ENCODE measurements at places on chromosomes 16 and 17.
A peak's percentile ranks its signal among the peaks of the same experiment; 100 is the strongest.

- DNase-seq, result no peak
Measured at GRCh38 chr17:80838311-80839025, 153.2 kb upstream of the CHMP6 start.

- DNase-seq, result no peak
Measured at GRCh38 chr16:30697264-30698138, 1.5 kb upstream of the SRCAP start.

- no peak for DNase-seq
Measured at GRCh38 chr17:45997624-45998023, 1.4 kb upstream of the STH start.

GRCh38 chr17:57461082-57461481 lies 204.8 kb downstream of the MSI2 start:
- DNase-seq, result no peak

DNA sequence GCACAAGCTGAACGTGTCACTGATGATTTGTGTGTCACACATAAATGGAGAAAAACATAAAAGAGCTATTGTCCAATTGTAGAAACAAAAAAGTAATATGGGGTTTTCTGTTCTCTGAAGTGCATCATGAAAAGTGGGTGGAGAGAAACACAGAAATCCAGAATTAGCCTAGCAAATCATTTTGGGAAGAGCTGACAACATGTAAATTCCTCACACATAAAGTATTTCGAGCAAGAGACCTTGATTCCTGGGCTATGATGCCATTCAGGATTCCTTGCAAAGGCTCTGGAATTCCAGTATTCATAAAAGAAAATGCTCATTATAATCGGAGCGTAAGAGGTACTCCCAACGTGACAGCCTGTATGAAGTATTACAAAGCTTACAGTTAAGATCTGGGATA lies 1.1 kb downstream of the DCUN1D3 start:
- peak; percentile 45 for DNase-seq

DNA sequence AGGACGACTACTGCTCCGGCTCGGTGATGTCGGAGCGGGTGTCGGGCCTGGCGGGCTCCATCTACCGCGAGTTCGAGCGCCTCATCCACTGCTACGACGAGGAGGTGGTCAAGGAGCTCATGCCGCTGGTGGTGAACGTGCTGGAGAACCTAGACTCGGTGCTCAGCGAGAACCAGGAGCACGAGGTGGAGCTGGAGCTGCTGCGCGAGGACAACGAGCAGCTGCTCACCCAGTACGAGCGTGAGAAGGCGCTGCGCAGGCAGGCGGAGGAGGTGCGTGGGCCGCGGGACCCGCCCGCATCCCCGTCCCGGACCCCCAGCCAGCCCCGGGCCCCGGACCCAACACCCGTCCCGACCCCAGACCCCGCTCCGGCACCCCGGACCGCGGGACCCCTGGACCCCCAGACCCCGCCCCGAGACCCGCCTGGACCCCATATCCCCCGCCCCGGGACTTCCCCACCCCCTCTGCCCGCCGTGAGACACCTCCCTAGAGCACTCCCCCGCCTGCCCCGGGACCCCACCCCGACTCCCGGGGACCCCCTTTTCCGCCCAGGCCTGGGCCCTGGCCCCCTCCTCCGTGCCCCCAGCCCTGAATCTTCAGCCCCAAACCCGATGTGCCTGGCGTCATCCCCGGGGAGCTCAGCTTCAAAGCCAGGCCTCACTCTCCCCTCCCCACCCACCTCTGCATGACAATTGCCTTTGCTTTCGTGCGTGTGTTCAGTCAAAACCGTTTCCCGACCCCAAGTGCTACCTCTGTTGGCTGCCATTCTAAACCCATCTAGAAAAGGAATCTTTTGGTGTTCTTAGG lies 594 bp downstream of the MAPK8IP3 start:
- DNase-seq, result no peak

- DNase-seq, result no peak
Measured at GRCh38 chr17:46811978-46812583, 6.4 kb downstream of the WNT3 start.

DNA sequence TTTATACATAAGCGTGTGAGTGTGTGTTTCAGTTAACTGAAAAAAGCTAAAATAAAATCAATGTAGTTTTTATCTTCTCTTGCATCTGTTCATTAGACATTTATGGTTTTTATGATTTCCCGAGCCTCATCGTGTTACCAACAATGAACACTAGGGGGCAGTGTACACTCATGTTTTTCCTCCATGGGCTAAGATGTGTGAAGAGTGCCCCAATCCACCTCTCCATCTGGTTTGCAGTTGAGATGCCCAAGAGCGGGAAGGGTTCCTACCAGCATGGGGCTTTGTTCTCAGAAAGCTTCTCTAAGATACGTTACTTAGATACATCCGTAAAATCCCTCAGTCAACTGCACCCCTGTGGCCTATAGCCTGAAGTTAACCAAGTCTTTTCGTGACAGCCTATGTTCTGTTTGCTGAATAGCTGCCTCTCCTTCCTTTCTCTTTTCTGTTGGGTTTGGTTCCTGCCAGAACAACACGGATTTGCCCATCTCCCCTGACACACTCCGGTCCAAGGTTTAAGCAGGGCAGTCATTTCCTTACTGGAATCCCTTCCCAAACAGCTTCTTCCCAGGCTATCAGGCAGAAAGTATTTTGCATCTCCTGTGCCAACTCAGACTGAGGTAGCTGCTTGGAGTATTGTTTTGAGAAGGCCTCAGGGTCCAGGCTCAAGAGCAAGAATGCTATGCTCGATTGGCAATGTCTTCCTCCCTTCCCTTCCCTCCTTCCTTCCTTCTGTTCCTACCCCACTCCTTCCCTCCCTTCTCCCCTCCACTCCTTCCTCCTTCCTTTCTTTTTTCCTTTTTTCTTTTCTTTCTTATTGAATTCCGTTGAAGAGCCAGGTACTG lies 12.9 kb upstream of the ELAC2 start:
- DNase-seq, result peak; percentile 51

GRCh38 chr17:3627769-3628167 lies 8.3 kb downstream of the SHPK start:
- no peak for DNase-seq

DNA sequence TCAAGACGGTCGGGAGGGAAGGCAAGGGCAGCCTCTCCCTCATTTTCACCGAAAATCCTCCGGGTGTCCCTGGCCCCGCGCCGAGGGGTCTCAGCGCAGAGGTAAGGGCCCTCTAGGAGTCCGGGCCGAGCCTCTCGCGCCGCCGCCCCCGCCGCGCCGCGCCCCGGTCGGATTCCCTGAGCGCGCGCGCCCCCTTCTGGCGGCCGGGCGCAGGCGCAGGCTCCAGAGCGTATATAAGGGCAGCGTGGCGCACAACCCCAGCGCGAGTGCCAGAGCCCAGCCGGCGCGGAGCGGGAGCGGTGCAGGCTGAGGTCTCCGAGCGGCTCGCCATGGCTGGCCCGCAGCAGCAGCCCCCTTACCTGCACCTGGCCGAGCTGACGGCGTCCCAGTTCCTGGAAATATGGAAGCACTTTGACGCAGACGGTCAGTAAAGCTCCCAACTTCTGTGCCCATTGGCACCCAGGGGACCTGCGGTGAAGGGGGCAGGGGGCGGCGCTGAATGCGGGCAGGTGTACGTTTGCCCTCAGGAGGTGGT lies at the start of gene CALB2:
TSS of gene CALB2 (plus strand) at position 260 of the 535 bp plus-strand sequence. CDS start at position 330, 70 bp downstream.
- peak; percentile 47 for DNase-seq

- DNase-seq, result peak; percentile 52
Measured at GRCh38 chr16:73057291-73058210, 9.6 kb upstream of the ZFHX3 start.

GRCh38 chr16:76265434-76266045 lies 11.7 kb upstream of the CNTNAP4 start:
- DNase-seq, result no peak

GRCh38 chr16:64094181-64094965 lies 1027.5 kb downstream of the CDH11 start:
- DNase-seq, result no peak

- DNase-seq, result no peak
Measured at GRCh38 chr17:58576679-58577367, 62.4 kb upstream of the MTMR4 start.

GRCh38 chr16:24826096-24826690 lies 19.6 kb upstream of the SLC5A11 start:
- DNase-seq, result no peak

GRCh38 chr16:50610331-50611262 lies 62.4 kb downstream of the NKD1 start:
- no peak for DNase-seq

- DNase-seq, result peak; percentile 62
Measured at GRCh38 chr16:46673320-46674013, 15.5 kb downstream of the VPS35 start.

- no peak for DNase-seq
Measured at GRCh38 chr17:41657176-41657754, 31.4 kb upstream of the EIF1 start.

- DNase-seq, result peak; percentile 76
Measured at GRCh38 chr17:62821189-62822079, 13.3 kb upstream of the MARCHF10 start.

GRCh38 chr16:7517496-7517895 lies 184.9 kb downstream of the RBFOX1 start:
- DNase-seq, result no peak

- no peak for DNase-seq
Measured at GRCh38 chr16:24775455-24775854, 46.0 kb downstream of the TNRC6A start.

GRCh38 chr17:61456688-61457225 lies 4.5 kb downstream of the TBX4 start:
- no peak for DNase-seq

- DNase-seq, result no peak
Measured at GRCh38 chr16:55585631-55586030, 19.1 kb downstream of the CAPNS2 start.

DNA sequence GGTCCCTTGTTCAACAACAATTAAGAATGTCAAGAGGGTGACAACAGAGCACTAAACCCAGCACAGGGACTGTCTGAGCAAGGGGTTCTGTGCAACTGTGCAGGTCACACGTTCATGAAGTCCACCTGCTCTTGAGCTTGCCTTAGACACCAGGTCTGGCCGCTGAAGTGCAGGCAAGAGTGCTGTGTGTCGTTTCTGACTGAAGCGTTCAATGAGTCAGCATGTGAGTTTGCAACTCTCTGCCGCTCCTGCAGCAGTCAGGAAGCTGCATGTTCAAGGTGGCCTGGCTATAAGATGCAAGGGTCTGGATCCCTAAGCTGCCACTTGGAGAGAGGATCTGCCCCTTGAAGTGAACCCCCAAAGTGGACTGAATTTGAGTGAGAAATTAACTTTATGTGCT lies 332.7 kb upstream of the HSBP1 start:
- DNase-seq, result no peak

DNA sequence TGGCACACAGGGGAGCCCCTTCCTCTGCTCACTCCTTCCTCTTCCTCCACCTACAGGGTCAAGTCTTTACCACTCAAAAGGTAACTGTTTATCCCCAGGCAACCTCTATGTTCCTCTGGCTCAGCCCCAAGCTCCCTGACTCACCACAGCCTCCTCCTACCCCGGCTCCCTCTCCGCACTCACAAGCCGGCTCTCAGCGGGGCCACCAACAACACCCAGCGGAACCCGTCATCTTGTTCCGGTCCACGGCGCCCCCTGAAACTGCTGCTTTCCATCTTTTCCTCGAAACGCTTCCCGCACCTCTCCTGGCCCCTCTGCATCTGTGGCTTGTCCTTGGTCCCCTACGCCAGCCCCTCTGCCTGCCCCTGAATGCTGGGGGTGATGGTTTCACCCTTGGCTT lies 58.4 kb downstream of the NXN start:
- no peak for DNase-seq

DNA sequence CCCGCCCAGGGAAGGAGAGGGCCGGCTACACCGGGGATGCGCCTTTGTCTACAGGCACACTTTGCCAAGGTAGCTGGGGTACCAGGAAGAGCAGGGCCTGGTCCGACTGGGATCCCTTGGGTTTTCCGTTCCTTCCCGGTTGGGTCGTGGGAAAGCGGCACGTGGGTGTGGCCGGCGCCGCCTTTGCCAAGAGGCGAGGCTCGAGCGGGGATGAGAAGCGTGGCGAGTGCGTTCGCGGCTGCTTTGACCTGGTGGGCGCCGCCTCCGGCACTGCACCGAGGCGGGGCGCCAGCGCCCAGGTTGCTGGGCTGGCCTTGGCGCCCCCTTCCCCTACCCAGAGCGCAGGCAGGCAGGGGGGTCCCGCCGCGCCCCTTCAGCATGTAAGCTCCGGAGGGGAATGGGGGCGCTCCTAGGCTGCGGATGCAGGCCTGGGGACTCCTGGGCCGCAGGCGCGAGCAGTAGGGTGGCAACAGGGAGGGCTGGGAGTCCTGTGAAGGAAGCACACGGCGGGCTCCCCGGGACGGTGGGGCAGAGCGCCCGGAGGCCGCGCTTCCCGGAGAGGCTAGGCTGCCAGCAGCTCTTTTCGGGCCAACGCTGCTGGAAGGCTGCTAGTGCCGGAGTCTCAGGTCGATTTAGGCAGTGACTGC lies 2.0 kb downstream of the HAS3 start:
- peak; percentile 22 for DNase-seq

All from endothelial cell of umbilical vein (primary cell).